ENCODE measurements at places on chromosomes 16 and 17.
A peak's percentile ranks its signal among the peaks of the same experiment; 100 is the strongest.

DNA sequence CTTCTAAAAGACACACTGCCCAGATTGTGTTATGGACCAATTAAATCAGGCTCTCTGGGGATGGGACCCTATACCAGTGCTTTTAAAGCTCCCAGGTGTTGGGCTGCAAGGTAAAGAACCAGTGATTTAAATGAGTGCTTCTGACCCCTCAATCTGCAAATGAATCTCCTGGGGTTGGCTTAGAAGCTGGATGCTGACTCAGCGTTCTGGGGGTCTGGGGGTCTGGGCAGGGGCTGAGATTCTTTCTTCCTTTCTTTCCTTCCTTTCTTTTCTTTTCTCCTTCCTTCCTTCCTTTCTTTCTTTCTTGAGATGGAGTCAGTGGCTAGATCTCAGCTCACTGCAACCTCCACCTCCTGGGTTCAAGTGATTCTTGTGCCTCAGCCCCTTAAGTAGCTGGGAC, 2.0 kb upstream of the TVP23A start:
- DNase-seq: no peak

DNA sequence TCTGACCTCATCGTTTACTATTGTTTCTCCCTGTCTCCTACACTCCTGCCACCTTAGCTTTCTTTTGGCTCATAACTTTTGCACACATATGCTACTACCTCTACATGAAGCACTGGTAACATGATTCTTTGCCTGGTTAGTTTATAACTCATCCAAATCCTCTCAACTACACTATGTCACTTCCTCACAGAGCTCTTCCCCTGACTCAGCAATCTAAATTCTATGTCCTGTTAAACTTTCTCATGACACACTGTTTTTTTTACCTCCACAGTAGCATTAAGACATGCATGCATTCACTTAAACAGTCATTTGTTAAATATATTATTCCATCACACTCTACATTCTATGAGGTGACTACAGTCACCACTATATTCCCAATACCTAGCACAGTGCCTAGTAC, 19.7 kb downstream of the APPBP2 start:
- DNase-seq: peak; percentile 94

DNA sequence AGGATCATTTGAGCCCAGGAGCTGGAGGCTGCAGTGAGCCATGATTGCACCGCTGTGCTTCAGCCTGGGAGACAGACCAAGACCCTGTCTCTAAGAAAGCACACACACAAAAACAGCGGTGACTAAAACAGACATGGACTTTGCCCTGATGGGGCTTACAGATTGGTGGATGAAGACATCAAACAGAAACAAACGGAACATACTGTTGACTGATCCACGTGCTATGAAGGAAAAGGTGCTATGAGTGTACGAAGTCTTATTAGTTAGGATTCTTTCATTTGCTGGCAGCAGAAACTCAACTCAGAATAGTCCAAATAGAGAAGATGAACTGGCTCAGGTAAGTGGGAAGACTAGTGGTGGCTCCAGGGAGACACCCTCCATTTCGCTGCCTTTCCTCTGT, 309.8 kb upstream of the N4BP1 start:
- DNase-seq: no peak

GRCh38 chr17:4142107-4142900, 526 bp downstream of the ZZEF1 start:
- DNase-seq: no peak

DNA sequence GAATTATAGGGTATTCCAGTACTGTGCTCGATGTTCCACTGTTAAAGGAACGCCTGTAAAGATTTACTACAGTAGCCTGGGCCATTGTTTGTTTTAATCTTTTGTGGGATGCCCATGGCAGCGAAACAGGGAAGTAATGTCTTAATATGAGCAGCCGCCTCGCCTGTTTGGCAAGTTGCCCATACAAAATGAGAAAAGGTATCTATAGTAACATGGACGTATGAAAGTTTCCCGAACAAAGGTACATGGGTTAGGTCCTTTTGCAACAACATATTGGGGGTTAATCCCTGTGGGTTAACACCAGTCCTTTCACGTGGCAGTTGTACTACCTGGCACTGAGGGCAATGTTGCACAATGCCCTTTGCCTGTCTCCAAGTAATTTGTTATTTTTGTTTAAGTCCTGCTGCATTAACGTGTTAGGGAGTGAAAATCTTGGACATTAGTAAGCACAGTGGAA, 21.1 kb upstream of the TMC5 start:
- no peak for DNase-seq
